ENCODE measurements at places on chromosomes 5 and 9.

GRCh38 chr9:107750741-107751566, 261.4 kb upstream of the KLF4 start:
- no peak for DNase-seq

DNA sequence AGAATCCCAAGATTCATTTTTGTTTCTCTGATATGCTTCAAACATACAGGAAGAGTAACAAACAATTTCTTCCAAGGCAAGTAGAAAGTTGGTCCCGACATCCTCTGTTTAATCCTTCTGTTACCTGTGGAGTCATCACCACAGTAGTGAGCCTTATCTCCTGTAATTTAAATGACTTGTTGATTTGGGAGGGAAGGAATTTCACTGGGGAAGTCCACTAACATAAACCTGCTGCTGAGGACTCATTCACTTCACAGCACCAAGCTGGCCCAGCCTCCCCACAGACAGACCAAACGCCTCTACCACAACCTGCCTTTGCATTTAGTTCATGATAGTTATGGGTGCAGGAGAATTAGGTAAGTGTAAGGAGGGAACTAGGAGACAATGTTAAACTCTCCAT, 63.2 kb downstream of the PRKACG start:
- DNase-seq = no peak

GRCh38 chr5:58016877-58017276, 443.0 kb downstream of the PLK2 start:
- no peak for DNase-seq

GRCh38 chr9:134491856-134492255, 149.7 kb upstream of the COL5A1 start:
- DNase-seq = no peak

- DNase-seq = peak; percentile 10
Measured at GRCh38 chr9:125889112-125889475, 141.9 kb downstream of the PBX3 start.

GRCh38 chr5:6792911-6793471, 79.8 kb downstream of the TENT4A start:
- DNase-seq = no peak

GRCh38 chr5:143030349-143030748, 260.2 kb downstream of the ARHGAP26 start:
- DNase-seq = peak; percentile 48

DNA sequence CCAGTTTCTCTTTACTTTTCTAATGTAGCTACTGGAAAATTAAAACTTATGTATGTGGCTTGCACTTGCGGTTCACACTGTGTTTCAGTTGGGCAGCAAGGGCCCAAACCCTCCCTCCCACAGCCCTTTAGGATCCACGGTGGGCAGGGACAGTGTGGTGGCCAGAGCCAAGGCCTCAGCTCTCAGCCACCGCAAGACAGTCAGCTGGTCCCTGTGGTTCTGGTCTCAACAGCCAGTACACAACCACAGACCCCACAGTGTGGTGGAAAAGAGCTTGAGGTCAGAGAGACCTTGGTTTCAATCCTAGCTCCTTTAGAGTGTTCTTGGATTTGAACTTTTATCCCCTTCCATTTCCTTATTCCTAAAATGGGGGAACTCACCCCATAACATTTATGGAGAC, 153.0 kb upstream of the SMIM23 start:
- no peak for DNase-seq

DNA sequence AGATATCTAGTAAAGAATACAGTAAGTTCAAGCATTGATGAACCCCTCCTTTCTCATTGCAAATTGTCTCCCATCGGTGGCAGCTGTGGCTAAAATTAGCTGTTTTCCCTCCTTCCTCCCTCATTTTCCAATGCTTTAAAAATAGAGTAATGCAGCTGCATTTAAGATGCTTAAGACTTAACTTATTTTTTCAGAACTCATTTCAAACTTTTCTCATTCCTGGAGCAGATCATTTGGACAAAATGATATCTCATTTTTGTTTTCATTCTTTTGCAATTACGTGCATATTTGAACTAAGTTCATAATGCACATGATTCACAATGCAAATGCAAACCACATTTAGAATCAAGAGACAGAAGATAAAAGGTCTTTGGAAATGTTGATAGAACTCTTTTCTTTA, 14.6 kb downstream of the HSPB3 start:
- DNase-seq = no peak

GRCh38 chr9:95684516-95684915, 167.7 kb upstream of the PTCH1 start:
- no peak for DNase-seq
